ENCODE measurements at places on chromosomes 5 and 9.

- no peak for DNase-seq
These were observed 136.1 kb upstream of the RUSC2 start for GRCh38 chr9:35353731-35354365.

DNA sequence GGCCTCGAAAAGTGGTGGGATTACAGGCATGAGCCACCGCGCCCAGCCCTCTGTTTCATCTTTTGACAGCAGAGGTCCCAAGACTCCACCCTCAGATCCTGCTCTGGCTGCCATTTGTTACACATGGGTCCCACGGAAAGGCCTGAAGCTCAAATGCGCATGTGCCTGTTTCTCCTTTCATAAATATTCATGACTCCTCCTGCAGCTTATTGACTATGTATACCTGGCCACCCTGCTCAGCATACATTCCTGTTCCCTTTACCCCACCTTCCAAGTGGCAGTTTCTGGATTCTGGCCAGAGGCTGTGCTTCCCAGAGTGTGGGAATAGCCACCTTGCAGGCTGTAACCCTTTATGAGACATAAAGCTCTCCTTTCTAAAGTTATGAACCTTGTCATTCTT, 46.5 kb downstream of the AUH start:
- DNase-seq, result no peak

DNA sequence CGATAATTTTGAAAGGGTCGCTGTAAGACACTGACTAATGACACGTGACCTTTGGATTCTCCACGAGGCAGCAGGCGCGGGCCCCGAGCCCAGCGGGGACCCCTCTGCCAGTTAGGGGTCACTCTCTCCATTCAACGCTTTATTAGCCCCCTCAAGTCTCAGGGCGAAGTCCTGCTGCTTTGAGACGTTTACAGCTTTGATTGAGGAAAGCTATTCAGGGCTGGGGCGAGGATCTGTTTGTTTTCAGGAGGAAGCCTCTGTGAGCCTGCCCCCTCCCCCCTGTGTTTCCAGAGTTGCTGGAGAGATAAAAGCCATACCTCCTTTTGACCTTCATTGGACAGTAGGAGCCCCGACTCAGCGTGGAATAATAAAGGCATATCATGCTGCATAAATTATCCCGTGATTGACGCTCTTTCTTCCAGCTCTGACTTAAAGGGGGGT, 31.4 kb upstream of the MSX2 start:
- no peak for DNase-seq

DNA sequence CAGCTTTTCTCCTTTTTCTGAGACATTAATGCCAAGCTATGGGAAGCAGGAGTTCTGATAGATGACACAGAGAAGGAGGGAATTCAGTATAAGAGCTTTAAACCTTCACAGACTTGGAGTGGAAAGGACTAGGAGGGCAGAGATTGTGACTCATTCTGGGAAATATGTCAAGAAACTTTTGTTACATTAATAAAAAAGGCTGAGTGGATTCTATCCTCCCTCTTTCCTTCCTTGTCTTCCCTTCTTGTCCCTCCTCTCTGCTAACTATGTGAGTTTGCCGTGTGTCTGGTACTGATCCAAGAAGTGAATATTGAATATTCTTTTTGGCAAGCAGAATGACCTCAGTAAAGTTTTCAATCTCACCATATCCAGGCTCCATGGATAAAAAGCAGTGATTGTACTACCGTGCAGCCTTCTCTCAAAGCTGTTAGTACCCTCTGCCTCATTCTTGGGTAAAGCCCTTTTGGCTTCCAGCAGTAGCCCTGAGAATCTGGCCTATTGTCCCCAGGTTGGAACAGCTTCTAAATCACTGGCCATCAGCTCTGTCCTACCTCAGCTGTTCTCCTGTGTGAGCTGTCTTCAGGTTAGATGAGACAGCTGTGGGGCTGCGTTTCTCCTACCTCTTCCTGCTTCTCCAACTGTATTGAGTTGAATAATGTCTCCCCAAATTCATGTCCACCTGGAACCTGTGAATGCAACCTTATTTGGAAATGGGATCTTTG, 73.9 kb downstream of the ATG10 start:
- peak; percentile 53 for DNase-seq

GRCh38 chr5:1763548-1763911, 36.1 kb downstream of the MRPL36 start:
- DNase-seq, result peak; percentile 81

DNA sequence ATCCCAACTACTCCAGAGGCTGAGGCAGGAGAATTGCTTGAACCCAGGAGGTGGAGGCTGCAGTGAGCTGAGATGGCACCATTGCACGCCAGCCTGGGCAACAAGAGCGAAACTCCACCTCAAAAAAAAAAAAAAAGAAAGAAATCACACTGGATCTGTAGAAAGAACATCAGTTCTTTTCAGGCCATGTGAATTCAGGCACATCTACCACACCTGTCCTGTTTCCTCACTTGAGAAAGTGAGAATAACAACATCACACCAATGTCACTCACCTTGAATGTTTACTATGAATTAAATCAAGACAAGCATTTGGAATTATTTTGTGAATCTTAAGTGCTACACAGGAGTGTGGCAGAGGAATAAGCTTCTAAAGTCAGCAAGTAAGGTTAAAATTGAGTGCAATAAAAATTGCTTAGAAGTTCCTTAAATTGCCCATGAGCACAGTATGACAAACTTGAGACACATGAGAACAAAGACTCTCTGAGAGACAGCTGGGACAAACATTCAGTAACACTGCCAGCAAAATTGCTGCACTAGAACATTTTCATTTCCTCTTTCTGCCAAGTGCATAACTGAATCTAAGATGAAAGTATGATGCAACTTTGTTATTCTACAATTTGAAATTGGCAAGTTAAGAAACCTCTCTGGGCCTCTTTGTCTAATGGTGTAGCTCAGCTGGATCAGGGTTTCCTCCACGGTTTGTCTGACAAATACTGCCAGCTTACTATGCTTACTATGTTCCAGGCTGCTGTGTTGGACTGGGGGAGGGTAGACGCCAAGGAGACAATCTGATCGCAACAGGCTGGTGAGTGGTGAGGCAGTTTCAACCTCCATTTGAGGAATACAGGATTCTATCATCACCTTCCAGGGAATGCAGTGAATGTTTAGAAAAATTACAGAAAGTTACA, 1.9 kb upstream of the RIC1 start:
- DNase-seq, result peak; percentile 93

DNA sequence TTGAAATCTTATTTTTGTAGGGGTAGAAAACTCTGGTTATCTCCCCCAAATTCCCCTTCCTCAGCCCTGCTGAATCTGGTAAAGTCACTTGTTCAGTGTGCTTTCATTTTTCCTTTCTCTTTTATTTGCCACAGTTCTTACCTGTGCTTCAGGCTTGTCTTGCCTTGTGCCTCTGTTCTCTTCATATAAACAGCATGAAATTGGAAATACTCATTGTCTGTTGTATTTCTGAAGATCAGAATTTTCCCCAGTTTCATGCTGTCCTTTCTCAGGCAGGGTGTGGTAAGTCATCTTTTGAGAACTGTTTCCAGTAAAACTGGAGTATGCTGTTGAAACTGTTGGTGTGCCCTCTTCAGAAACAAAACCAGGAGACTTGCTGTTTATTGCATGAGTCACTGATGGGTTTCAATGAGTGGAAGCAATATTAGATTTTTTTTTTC, 7.0 kb downstream of the PAM start:
- DNase-seq, result peak; percentile 52

DNA sequence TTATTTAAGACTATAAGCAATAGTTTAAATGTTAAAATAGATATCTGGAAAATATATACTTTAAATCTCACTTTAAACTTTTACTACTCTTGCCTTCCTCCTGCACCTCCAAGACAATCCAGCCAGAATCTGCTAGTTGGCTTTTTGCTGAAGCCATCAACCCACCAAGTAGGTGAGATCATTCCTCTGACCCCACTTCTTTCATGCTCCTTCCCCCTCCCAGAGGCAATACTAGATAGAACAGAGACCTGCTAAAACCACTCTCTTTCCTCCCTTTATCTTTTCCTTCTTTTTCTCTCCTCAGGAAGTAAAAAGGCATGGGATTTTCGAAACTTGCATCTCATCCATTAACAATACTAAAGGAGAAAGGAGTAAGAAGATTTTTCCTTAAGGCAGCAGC, 30.1 kb upstream of the CAMK4 start:
- no peak for DNase-seq

DNA sequence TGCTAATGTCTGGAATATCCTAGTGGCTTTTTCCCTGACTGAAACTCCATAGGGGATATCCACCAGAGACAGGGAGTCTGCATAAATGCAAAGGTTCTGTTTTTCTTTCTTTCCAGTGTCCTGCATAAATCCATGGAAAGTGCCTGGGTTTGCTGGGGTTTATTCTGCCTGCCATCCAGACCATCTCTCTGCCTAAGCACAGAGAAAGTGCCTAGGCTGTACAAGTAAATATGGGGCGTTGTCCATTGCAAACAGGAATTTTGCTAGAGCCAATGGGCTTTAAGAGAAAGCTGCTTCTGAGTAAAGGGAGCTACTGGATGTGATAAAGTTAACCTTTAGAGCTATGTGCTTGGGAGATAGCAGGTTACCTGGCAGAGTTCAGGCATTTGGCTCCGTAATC, 407.5 kb downstream of the AGTPBP1 start:
- no peak for DNase-seq

DNA sequence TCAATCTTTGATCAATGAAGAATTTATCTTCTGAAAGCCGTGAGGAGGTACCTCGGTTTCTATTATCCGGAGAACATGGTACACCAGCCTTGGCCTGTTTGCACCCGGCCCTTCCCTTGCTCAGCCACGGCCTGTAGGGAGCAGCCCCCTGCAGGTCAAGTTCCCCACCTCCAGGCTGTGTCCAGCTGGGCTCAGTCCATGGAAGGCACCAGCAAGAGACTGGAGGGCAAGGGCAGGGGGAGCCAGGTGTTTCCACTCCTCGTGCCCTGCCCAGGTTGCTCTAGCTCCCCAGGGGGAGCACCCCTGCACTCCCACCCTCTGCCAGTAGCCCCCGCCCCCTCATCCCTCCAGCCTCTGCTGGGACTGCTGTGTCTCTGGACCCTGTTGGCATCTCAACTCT, 87.3 kb upstream of the ADAMTS2 start:
- DNase-seq, result no peak

GRCh38 chr5:71932131-71932654, 175.1 kb upstream of the MAP1B start:
- peak; percentile 29 for DNase-seq

DNA sequence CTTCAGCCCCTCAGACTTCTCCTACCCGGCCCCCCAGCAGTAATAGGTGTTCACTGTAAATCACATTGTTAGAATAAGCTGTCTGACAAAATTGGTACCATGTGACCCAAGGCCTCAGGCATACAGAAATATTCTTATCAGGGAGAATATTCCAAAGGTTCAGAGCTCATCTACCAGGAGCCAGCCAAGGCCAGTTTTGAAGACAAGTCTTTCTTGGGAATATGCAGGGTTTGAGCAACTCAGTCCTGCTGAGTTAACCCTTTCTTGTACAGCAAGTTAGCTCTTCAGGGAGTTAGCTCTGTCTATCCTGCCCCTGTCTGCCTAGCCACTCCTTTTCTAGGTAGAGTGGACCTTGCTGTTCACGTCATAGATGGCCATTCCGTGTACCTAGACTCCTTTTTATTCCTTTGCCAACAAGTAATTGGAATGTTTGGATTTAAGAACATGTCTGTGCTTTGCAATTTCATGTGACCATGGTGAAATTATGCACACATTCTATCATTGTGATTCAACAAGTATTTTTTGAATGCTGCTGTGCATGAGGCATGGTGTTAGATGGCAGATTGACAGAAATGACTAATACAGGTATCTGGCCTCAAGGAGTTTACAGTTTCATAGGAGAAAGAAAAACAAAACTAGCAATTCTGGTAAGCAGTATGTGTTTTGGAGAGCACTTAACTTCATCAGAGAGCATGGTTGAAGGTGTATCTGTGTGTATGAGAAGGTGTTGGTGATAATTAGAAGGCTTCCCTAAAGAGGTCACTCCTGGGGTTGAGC, 22.6 kb downstream of the TGFBR1 start:
- peak; percentile 75 for DNase-seq

- DNase-seq, result no peak
These were observed 138.0 kb upstream of the ZNF366 start for GRCh38 chr5:72645064-72645846.

- peak; percentile 48 for DNase-seq
These were observed 34.7 kb downstream of the RNF145 start for GRCh38 chr5:159174511-159175168.

DNA sequence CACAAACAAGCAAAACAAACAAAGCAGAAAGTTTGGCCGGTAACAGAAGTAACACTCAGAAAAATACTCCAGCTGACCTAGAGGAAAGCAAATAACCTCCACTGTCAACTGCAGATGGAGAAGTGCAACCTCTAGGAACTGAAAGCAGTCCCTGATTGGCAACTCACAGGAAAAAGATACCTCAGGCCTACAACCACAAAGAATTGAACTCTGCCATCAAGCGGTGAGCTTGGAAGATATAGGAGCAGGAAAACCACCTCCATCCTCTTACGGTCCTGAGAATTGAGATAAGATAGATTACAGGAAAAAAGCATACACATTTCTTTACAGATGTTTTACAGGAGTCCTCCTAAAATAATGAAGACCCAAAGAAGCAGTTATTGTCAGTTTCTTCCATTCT, 184.5 kb downstream of the PDZD2 start:
- DNase-seq, result no peak

- no peak for DNase-seq
These were observed 25.7 kb downstream of the IL9 start for GRCh38 chr5:135869935-135870334.

- DNase-seq, result peak; percentile 38
These were observed 117.9 kb upstream of the PRDM9 start for GRCh38 chr5:23389291-23390101.

DNA sequence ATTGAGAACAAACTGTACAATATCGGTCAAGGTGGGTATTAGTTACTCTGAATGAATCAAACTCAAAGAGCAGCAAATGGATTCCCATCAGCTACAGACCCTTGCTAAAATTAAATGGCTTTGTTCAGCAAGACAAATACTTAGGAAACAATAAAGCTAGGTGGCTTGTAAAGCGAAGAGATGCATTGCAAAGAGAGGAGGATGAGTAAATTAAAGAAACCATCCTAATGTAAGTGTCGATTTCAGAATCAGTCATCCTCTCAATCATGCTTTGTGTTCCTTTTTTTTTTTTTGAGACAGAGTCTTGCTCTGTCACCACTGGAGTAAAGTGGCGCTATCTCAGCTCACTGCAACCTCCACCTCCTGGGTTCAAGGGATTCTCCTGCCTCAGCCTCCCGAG, 359.2 kb upstream of the ZNF462 start:
- DNase-seq, result no peak

GRCh38 chr5:150059623-150060022, 26.7 kb downstream of the CSF1R start:
- no peak for DNase-seq

- no peak for DNase-seq
These were observed 961 bp downstream of the DPP7 start for GRCh38 chr9:137113385-137114159.

Data from cardiac fibroblast (primary cell).